ENCODE measurements at places on chromosomes 3 and 15. TPM values are rescaled to one million over a fixed set of nuclear protein-coding genes. Genes with fewer than 3 reads are reported as not detected.

The WDR93 gene
- total RNA-seq: not detected

The SNX22 gene
- 5.9 TPM for total RNA-seq

The EPHA6 gene
- 179 TPM for total RNA-seq

The CD96 gene
- 7.8 TPM for total RNA-seq

The STRIT1 gene
- not detected for total RNA-seq

The CD80 gene
- not detected for total RNA-seq

The TRIM59 gene
- total RNA-seq: 8.6 TPM

The IGF2BP2 gene
- total RNA-seq: 4.0 TPM

The WDR6 gene
- total RNA-seq: 151 TPM

The DCLK3 gene
- not detected for total RNA-seq

The CRYBG3 gene
- 27.7 TPM for total RNA-seq

The BUB1B gene
- 6.1 TPM for total RNA-seq

The CPNE4 gene
- 1.8 TPM for total RNA-seq

The PRSS50 gene
- total RNA-seq: not detected

Measured in stomach (tissue), 19 donors.